ENCODE measurements at places on chromosomes 6 and 20. TPM values are rescaled to one million over a fixed set of nuclear protein-coding genes. Genes with fewer than 3 reads are reported as not detected.

The LPA gene
- total RNA-seq: 0.19 TPM

DNA sequence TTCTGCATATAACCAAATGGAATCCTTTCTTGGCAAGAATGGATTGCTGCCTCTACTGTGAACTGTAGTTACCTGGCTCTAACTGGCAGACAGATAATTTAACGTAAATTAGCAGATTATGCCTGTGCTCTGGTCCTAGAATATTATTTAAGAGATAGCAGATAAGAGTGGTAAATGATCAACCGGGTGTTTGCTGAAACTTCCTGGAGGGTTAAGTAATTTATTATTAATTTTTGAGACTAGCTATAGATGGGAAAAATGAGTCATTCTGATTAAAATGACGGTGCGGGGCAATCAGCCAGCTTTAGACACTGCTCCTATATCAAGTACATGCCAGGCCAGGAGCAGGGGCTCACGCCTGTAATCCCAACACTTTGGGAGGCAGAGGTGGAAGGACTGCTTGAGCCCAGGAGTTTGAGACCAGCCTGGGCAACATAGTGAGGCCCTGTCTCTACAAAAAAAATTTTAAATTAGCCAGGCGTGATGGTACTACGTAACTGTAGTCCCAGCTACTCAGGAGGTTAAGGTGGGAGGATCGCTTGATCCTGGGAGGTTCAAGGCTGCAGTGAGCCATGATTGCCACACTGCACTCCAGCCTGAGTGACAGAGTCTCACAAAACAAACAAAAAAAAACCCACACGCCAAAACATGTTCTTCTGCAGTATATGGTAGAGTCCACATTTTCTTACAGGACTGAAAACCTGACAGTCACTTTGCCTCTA is 22.6 kb downstream of the B4GALT5 start:
- no peaks in the 10 kb centered on the region for H3K36me3 ChIP-seq
- H3K27ac ChIP-seq: no peak overlapping the region
- no peak overlapping the region for H3K4me3 ChIP-seq
- peaks cover 33% of the 10 kb centered on the region for H3K4me1 ChIP-seq

- H3K4me1 ChIP-seq: peaks cover 5% of the 10 kb centered on the region
- no peak overlapping the region for H3K4me3 ChIP-seq
- H3K36me3 ChIP-seq: peaks cover 25% of the 10 kb centered on the region
- 0 out of 2 replicates have a peak overlapping the region, but pooled peaks have one; percentile 21 for H3K27ac ChIP-seq
Measured at GRCh38 chr6:43020052-43020705, 1.2 kb upstream of the RRP36 start.

The ABHD12 gene
- 59.5 TPM for total RNA-seq
